ENCODE measurements at places on chromosomes 1 and 21. TPM values are rescaled to one million over a fixed set of nuclear protein-coding genes. Genes with fewer than 3 reads are reported as not detected.

IL6R gene
- 33.2 TPM for total RNA-seq

MAN1C1 gene
- 14.7 TPM for total RNA-seq

GRHL3 gene
- 0.95 TPM for total RNA-seq

KRTAP19-3 gene
- total RNA-seq: not detected

JAM2 gene
- total RNA-seq: 16.0 TPM

NPPA gene
- not detected for total RNA-seq

TFF2 gene
- total RNA-seq: not detected

NTMT2 gene
- not detected for total RNA-seq

CFAP126 gene
- 6.5 TPM for total RNA-seq

ZBTB8B gene
- 0.03 TPM for total RNA-seq

AKR7A2 gene
- total RNA-seq: 54.0 TPM

KCNE2 gene
- total RNA-seq: not detected

INSRR gene
- total RNA-seq: not detected

PTP4A2 gene
- total RNA-seq: 274 TPM

GREM2 gene
- 0.92 TPM for total RNA-seq

KPRP gene
- not detected for total RNA-seq

LAMC2 gene
- total RNA-seq: 31.1 TPM

TNFRSF14 gene
- 127 TPM for total RNA-seq

TTC22 gene
- total RNA-seq: 3.4 TPM

PLCH2 gene
- 7.9 TPM for total RNA-seq

CFHR2 gene
- total RNA-seq: 0.28 TPM

PRELP gene
- total RNA-seq: 18.9 TPM

VANGL2 gene
- total RNA-seq: 13.9 TPM

CSF3R gene
- total RNA-seq: 234 TPM

HSD17B7 gene
- 38.5 TPM for total RNA-seq

NEGR1 gene
- total RNA-seq: 7.3 TPM

OR2M3 gene
- total RNA-seq: not detected

SYNC gene
- 6.0 TPM for total RNA-seq

CLCA4 gene
- 0.09 TPM for total RNA-seq

PIP5K1A gene
- 120 TPM for total RNA-seq

ITLN2 gene
- 1.6 TPM for total RNA-seq

UBL4B gene
- total RNA-seq: not detected

TSPEAR gene
- total RNA-seq: 2.1 TPM

ZNF684 gene
- total RNA-seq: 5.2 TPM

UBE2U gene
- not detected for total RNA-seq

KCNJ6 gene
- 0.31 TPM for total RNA-seq

HEYL gene
- 14.3 TPM for total RNA-seq

KRTAP20-1 gene
- total RNA-seq: not detected

DSTYK gene
- 10.1 TPM for total RNA-seq

ARHGAP30 gene
- total RNA-seq: 10.5 TPM
